ENCODE measurements at places on chromosomes 11 and 22.

GRCh38 chr11:8930456-8931175 lies 2.1 kb downstream of the C11orf16 start:
- no peak for DNase-seq

DNA sequence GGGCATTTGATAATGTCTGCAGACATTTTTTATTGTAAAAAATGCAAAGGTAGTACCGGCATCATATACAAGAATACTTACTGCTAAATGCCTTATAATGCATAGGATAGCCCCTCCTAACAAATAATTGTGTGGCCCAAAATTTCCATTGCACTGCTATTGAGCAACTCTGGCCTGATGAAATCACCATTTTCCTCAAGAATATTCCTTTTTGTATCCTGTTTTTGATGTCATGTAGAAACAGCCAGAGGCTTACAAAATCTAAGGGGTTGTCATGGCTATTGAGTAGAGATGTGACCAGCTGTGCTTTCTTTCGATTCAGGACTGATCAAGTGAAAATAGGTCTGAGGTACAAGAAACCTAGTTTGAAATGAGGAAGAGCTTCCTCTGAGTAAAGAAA lies 854.3 kb downstream of the KCNA4 start:
- no peak for DNase-seq

DNA sequence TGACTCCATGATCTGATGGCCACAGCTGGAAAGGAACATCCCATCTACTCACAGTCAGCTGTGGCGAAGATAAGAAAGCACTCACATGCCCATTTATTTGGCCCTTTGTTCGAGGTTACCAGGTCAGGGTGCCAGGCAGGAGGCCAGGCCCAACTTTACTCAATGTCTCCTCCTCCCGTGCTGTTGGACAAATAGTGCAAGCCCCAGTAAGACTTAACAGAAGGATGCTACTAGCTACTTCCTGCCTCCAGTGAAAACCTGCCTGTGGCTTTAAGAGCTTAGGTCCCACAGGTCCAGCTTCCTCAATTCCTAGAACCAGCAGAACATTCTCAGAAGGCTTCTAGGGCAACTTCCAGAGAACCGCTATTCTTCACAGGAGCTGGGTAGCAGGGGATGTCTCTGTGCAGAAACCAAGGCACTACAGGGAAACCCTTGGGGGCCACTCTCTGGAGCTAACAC lies 12.9 kb upstream of the CRY2 start:
- DNase-seq, result no peak

DNA sequence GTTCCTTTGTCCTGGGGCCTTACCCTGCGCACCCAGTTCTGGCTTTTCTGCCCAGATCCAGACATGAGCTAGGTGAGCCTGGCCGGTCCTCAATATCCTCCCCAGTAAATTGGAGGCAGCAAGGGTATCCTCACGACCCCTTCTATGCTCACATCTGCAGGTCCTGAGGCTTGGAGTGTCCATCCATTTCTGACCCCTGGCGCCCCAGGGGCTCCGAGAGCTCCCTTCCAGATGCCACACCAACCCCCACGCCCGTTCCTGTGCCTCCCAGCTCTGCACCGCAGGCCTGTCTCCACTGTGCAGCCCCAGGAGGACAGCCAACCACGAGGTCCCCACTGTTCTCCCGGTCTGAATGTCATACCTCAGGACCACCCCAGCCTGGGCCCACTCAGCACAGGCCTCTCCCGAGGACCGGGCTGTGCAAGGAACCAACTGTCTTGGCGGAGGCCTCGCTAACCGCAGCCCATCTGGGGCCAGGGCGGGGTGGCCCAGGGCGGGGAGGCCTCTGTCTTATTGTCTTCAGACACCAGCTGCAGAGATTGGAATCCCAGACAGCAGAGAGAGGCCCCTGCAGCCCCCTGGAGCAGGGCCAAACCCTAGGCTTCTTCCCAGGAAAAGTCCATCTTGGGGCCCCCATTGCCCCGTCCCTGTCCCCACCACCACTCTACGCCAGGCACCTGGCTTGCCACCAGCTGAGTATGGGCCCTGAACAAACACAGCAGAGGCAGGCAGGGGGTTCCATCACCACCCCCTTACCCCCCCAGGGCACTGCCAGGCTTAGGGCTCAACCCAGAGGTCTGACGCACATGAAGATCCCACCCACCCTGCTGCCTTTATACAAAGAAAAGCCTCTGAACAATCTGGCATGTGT lies 39.3 kb downstream of the ALX4 start:
- DNase-seq, result no peak

- no peak for DNase-seq
These were observed 45.1 kb downstream of the PTPRJ start for GRCh38 chr11:48025293-48025983.

- no peak for DNase-seq
These were observed 10.5 kb downstream of the PIWIL3 start for GRCh38 chr22:24763872-24764485.

GRCh38 chr11:35036639-35037038 lies 102.3 kb upstream of the CD44 start:
- no peak for DNase-seq

GRCh38 chr22:48699511-48699910 lies 1128.2 kb downstream of the BRD1 start:
- DNase-seq, result no peak
